ENCODE measurements at places on chromosomes 7 and 10. TPM values are rescaled to one million over a fixed set of nuclear protein-coding genes. Genes with fewer than 3 reads are reported as not detected.

DNA sequence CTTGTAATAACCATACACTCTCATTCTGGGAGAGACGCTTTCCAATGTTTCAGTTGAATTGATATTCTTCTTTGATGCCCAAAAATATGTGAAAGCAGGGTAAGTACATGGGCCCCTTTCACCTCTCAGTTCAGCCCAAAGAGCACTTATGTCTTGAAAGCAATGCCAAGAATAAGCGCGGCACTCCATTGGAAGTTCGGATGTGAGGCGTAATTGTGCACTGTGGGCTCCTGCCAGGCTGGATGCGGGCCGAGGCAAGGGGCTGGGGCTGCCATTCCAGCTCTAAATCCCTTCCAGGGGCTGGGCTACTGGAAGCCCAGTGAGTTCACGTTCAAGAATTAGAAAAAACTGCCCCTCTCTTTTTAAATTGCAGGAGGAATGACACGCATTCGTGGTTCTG is 113.8 kb downstream of the EBF3 start:
- no peak for DNase-seq

- DNase-seq: no peak
Observed at GRCh38 chr7:99105756-99106155, 38.2 kb downstream of the SMURF1 start.

- no peak for DNase-seq
Observed at GRCh38 chr10:132979491-132980425, 37.4 kb upstream of the CFAP46 start.

GRCh38 chr7:1727812-1728570 is 57.9 kb downstream of the ELFN1 start:
- no peak for DNase-seq

- no peak for DNase-seq
Observed at GRCh38 chr7:113175525-113176104, 57.3 kb upstream of the SMIM30 start.

DNA sequence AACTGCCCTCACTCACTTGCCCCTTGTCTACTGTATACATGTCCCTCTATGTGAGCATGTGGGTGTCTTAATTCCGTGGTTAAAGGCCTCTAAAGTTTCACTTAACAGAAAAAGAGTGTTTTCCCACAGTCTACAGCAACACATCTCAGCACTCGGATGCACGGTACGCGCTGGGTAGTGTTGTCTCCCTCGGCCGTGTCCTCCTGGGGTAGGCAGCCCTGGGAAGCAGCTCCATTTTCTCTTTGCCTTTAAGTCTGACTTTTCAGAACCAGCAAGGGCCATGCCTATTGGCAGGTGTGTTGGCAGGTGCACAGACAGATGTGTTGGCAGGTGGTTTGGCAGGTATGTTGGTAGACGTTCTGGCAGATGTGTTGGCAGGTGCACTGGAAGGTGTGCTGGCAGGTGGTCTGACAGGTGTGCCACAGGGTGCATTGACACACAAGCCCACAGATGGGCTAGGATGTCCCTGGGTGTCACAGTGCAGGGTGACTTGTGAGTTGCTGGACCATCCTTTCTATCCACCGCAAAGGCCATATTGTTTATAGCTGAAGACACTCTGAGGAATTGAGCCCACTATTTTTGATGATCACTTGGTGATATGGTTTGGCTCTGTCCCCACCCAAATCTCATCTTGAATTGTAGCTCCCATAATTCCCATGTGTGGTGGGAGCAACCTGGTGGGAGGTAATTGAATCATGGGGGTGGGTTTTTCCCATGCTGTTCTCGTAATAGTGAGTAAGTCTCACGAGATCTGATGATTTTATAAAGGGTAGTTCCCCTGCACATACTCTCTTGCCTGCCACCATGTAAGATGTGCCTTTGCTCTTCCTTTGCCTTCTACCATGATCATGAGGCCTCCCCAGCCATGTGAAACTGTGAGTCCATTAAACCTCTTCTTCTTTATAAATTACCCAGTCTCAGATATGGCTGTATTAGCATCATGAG is 296.9 kb downstream of the TNS3 start:
- no peak for DNase-seq

SNX10 gene
- total RNA-seq: 27.4 TPM
